Stimulated activated CD4-positive, alpha-beta T cell treated with anti-CD3 and anti-CD28 coated beads, Interleukin-2, amount 100 ng/mL, for 24 hours (primary cell): ENCODE measurements at places on chromosomes 2 and 18.

GRCh38 chr2:155695505-155695904 lies 637.0 kb downstream of the NR4A2 start:
- no peak for DNase-seq

DNA sequence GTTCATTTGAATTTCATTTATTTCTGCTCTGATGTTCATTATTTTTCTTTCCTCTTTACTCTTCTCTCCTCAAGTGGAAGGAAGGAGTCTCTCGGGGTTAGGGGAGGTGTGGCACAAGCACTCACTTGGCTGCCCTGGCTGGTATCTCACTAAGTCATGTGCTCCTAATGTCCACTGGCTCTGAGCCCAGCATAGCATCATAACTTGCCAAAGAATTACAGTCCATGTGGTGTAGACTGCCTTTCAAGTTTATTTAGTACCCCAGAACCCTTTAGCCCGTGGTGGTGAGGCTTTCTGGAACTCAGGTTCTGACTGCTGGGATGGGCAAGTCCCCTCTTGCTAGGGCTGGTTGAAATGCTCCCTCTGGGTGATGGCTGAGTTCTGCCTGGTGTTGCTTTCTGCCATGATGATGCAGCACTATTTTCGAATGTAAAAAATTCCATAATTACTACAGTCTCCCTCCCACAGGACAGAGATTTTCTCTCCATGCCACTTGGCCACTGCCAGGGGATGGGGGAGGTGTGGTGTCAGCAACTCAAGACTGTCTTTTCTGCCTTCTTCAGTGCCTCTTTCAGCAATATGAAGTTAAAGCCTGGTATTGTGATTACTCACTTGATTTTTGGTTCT lies 22.2 kb downstream of the SPAG16 start:
- DNase-seq: no peak

- DNase-seq: no peak
These were observed 44.5 kb downstream of the DNER start for GRCh38 chr2:229669841-229670240.

DNA sequence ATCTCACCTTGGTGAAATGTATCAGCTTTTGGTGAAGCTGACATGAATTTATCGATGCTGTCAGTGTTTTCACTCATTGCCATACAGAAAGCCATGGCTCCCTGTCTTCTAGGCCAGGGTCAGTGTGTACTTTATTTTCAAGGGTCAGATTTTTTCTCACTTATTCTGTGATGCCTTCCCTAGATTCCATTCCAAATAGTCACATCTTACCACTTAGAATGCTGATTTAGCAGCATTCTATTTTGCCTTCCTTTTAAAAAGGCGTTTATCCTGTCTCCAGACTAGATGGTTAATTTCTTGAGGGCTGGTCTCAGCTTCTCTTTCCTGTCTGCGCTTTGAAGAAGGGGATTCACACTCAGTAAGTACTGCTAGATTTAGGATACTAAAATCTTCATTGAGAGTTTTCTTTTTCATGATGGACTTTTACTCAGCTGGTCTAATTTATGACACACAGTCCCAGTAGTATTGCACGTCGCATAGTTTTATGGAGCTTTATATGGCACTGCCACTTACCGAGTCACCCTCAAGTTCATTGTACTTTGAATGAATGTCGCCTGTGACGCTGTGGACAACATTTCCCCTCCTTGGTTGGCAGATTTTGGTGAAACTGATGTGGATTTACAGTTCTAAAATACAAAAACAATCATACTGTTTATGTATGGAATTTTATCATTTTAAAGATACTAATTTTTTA lies 194.0 kb downstream of the ZNF407 start:
- no peak for DNase-seq

- no peak for DNase-seq
These were observed 69.4 kb downstream of the LNPK start for GRCh38 chr2:175932675-175933074.

GRCh38 chr18:48394176-48394575 lies 15.0 kb downstream of the ZBTB7C start:
- DNase-seq: no peak

- DNase-seq: no peak
These were observed 28.2 kb upstream of the AMMECR1L start for GRCh38 chr2:127913808-127914457.

GRCh38 chr18:63143330-63143771 lies 176.2 kb downstream of the BCL2 start:
- no peak for DNase-seq

- no peak for DNase-seq
These were observed 1267.6 kb upstream of the PIK3C3 start for GRCh38 chr18:40687399-40687798.

DNA sequence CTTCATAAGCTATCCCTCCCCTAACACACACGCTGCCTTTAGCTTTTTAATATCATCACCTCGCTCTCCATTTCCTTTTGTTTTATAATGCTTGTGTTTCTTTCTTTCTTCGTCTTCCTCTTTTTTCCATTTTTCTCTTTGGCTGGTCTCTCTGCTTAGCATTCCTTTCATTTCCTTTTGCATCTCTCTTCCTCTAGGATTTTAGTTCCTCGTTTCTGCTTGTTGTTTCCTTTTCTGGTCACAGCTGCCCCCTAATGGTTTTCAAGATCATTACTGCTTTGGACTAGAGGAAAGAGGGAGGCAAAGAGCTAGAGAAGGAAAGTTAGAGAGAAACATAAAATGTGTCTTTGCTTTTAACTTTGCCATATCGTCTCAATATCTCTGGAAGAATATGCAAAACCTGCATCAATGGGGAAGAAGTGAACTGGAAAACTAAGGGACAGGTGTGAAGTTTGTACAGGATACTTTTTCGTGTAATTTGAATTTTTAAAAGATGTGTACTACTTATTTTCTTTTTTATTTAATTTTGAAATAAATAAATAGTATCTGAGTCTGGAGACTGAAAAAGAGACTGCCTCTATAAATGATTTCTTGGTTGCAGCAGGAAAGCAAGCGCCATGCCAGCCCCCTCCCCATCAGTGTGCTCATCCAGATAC lies 6.3 kb upstream of the NRP2 start:
- no peak for DNase-seq

DNA sequence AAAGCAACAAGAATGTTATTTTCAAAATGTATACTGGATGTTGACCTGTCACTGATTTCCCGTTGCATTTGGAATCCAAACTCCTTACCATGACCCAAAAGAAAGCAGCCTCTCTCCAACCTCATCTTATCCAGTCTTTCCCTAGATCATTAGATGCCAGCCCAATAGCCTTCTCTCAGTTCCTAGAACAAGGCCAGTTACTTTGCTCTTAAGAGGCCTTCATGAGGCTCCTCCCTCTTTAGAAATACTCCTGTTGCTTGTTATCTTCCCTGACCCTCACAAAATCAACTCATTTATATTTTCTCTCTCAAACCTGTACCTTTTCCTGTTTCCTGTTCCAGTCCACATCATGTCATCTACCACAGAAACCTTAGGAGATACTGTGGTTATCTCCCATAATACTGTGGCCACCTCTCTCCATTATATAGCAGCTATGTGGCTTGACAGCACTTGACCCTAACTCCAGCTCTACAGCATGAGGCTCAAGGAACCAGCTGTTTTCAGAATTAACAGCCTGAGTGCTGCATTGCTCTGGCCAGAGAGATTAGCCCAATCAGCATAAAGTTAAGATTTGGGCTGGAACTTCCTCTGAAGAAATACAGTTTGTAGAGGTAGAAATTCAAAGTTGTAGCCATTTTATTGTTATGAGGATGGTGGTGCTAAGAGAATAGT lies 22.8 kb downstream of the SRBD1 start:
- no peak for DNase-seq

DNA sequence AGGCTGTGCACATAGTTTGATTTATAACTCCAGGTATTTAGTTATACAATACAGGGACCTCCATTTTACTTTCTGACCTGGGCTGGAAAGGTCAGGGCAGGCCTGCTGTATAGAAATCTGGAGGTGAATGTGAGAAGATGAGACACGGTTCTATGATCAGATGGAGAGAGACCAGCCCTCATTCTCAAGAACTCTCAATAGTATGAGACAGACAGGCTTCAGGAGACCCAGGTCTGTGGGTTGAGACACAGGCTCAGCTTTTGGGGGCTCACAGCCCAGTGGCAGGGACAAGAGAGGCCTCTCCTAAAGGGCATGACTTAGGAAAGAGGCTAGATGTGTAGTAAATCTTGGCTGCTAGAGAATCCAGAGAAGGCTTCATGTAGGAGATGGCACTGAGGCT lies 719 bp upstream of the ATP6V1B1 start:
- DNase-seq: no peak
